ENCODE measurements at places on chromosomes 7 and 10. TPM values are rescaled to one million over a fixed set of nuclear protein-coding genes. Genes with fewer than 3 reads are reported as not detected.

The ACTL6B gene
- total RNA-seq: not detected

The NEBL gene
- total RNA-seq: under 0.01 TPM

The VPS37D gene
- 3.4 TPM for total RNA-seq

The WNT8B gene
- not detected for total RNA-seq

The UTF1 gene
- not detected for total RNA-seq

The CSGALNACT2 gene
- 5.7 TPM for total RNA-seq

The VKORC1L1 gene
- 16.3 TPM for total RNA-seq

The OPALIN gene
- not detected for total RNA-seq

The SPDYE11 gene
- total RNA-seq: not detected
